ENCODE measurements at places on chromosomes 2 and 18.

GRCh38 chr2:42025151-42025582, 22.7 kb upstream of the PKDCC start:
- DNase-seq: peak; percentile 90

- no peak for DNase-seq
Measured at GRCh38 chr2:224331698-224332097, 70.2 kb downstream of the FAM124B start.

GRCh38 chr2:241764275-241765241, 12.1 kb upstream of the GAL3ST2 start:
- no peak for DNase-seq

DNA sequence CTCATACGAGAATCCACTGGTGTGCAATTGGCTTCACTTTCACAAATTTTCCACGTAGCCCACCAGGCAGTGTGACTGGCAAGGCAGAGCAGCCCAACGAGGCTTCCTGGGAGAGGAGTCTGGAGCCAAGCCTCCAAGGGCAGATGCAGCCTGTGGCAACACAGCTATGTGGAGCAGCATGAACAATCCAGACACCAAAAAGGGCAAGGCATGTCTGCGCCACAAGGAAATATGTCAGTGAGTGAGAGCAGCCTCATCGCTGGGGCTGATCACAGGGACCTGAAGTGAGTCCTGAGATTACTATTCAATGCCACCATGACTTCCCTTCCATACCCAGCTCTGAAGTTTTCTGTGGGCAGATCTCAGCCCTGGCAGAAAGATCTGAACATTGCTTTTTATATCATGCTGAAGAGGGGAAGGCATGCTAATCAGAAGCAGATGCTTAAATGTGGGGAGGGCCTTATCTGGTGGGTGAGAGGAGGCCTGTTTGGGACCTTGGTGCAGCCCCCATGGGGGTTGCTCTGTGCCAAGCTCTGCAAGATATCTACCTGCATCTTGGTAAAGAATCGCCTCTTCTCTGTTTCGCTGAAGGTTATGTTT, 40.0 kb upstream of the PUM2 start:
- no peak for DNase-seq

GRCh38 chr2:45494275-45494977, 116.6 kb downstream of the SRBD1 start:
- DNase-seq: peak; percentile 50

DNA sequence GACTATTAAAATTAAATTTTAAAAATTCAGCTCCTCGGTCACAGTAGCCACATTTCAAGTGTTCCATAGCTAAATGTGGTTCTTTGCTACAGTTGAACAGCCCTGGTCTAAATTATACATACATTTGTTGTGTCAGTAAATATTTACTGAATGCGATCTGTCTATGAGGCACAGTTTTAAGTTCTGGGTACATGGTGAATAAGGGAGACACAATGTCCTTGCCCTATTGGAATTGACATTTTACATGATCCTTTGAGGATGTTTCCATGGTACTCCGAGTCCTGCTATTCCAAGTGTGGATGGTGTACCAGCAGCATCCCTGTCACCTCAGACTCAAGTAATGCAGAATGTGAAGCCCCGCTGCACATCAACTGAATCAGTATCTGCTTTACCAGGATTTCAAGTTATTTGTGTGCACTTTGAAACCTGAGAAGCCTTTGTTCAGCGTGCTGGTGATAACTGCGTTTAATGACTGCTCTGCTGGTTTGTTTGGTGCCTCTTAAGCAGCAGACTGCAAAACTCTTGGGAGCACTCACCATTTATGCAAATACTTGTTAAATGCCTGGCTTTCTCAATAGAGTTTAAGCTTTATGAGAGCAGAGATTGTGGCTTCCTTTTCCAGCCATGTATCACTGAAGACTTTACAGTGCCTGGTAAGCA, 1.5 kb downstream of the GALNT1 start:
- DNase-seq: no peak

GRCh38 chr2:149080099-149080498, 41.6 kb downstream of the LYPD6B start:
- DNase-seq: no peak

DNA sequence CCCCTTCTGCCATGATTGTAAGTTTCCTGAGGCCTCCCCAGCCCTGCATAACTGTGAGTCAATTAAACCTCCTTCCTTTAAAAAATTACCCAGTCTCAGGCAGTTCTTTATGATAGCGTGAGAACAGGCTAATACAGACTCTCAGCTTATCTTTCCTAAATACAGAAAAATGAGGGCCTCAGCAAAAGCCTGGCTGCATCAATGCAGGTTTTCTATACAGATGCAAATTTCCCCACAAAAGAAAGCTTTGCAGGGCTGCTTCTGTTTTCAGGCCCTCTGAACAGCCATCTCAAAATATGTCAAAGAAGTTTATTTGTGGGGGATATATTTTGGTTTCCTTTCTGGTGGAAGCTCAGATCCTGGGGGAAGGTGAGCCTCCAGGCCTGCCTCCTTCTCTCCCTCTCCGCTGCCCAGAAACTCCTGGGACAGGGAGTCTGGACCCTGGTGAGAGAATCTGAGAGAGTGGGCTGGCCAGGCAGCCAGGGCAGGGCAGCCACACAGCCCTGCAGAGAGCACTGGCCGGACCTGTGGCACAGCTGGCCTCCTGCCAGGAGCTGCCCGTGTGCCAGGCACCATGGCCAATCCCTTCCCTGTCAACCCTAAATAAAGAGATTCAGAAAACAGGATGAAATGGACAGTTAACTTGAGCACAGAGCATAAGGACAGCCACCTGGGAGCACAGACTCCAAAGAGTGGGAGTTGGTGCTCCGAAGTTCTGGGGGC, 21.6 kb upstream of the AGXT start:
- no peak for DNase-seq

DNA sequence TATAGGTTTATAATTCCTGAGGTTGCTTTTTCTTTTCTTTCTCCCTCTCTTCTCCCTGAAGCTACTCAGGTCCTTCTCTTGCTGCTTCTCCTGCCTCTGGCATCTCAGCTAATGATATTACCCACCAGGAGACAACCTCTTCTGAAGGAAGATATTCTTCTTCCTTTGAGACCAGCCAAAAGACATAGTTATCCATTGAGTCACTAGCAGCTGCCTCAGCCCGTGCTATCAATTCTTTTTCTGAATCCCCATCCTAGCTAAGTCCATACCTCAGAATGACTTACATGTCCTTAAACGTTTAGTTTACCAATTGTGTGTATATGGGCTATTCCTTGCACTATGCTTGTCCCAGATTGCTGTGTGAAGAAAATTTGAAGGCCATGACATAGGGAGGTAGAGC, 25.0 kb upstream of the RNF103 start:
- DNase-seq: no peak

DNA sequence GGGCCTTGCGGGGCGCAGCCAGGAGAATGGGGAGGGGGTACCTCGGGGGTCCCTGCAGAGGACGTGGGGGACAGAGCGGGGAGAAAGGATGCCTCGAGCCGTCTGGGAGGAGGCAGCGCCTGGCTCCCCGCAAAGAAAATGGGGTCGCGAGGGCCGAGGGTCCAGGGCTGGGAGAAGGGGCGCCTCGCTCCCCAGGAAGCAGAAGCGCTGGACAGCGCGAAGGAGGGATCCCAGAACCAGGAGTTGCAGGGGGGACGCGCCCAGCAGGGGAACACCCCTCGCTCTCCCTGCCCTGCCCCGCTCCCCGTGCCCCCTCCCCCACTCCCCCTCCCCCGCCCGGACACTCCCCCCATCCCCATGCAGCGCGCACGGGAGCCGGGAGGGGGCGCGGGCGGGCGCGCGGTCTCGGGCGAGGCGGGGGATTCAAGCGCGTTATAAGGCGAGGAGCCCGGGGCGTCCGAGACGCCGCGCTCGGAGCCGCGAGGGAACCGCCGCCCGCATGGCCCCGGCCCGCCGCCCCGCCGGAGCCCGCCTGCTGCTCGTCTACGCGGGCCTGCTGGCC, at the start of gene ERFE:
Gene ERFE (plus strand): TSS at position 462 of the 562 bp plus-strand sequence. CDS start 38 bp downstream, at position 500.
- DNase-seq: no peak

- no peak for DNase-seq
Measured at GRCh38 chr18:48719974-48720654, 181.3 kb downstream of the CTIF start.

DNA sequence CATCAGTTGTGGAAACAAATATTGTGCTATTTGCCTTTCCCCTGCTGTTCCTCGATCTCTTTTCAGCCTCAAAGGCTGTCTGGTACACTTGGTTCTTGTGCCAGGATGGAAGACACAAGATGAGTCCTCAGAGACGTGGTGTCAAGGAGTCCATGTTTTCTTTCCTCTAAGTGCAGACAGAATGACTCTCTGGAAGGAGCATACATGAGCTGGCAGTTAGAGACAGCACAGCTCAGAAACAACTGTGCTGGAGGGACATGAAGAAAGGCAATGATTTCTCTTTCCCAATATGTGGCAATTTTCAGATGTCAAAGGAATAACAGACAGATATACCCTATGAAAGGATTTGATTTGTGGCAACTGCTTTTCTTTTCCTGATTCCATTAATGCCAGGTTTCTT, 162.2 kb downstream of the AFF3 start:
- DNase-seq: no peak

GRCh38 chr2:172234716-172235691, 132.3 kb upstream of the DLX2 start:
- no peak for DNase-seq

- DNase-seq: no peak
Measured at GRCh38 chr2:55009277-55010060, 40.8 kb downstream of the RTN4 start.

GRCh38 chr2:46747297-46747818, 168.2 kb downstream of the MCFD2 start:
- DNase-seq: no peak

DNA sequence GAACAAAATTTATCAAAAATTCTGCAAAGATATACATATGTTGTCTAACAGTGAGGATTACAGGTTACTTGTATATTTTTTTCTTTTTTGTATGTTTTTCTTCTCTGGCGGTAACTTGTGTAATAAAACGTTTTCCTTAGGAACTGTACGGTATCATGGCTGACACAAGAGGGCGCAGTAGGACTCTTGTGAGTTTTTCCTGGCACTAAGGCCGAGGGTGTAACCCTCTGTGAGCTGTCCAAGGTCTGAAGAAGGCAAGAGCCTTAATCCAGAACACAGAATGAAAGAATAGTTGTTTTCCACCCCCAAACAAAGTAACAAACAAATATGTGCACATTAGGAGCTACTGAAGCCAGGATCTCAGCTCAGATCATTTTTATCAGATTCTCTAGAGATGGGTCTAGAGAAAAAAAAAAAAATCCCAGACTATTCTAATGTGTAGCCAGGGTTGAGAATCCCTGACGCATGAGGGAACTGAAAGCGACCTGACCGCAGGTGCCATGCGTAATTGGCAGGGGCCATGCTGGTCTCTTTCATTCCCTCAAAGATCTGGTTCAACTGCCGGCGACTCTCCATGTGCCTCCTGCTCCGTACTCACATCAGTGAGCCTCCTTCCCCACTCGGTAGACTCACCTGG, 27.0 kb downstream of the TMEM200C start:
- DNase-seq: peak; percentile 58

DNA sequence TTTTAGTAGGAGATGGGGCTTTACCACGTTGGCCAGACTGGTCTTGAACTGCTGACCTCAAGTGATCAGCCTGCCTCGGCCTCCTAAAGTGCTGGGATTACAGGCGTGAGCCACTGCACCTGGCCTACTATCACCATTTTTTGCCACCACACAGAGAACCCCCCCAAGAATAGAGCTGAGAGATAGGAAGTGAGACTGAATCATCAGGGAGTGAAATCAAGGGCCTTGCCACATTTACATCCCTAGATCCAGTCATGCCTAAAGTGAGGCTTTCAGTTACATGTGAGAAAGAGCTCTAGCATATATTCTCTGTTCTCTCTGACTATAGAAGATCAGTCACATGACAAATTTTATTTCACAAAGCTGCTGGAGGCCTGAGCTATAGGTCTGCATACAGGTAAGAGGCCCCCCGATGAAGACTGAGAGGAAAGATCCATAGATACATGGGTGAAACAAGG, 28.0 kb upstream of the KCMF1 start:
- no peak for DNase-seq

GRCh38 chr2:169546756-169547155, 26.9 kb downstream of the FASTKD1 start:
- no peak for DNase-seq

DNA sequence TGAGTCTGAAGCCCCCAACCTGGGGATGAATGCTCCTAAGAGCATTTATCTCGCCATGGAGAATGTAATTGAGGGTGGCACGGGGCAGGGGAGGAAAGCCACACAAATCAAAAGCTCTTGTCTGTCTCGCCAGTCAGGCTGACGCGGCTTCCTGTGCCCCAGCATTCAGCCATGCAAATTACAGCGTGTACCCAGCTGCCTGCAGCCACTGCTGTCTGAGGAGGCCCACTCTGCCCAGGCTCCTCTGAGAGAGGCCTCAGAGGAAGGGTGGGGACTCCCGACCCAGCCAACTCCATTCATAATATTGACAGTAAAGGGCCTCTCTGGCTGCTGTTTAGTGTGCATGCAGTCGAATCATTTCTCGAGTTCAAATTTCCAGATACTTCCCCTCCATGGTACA, 22.0 kb downstream of the SMAD7 start:
- DNase-seq: no peak

DNA sequence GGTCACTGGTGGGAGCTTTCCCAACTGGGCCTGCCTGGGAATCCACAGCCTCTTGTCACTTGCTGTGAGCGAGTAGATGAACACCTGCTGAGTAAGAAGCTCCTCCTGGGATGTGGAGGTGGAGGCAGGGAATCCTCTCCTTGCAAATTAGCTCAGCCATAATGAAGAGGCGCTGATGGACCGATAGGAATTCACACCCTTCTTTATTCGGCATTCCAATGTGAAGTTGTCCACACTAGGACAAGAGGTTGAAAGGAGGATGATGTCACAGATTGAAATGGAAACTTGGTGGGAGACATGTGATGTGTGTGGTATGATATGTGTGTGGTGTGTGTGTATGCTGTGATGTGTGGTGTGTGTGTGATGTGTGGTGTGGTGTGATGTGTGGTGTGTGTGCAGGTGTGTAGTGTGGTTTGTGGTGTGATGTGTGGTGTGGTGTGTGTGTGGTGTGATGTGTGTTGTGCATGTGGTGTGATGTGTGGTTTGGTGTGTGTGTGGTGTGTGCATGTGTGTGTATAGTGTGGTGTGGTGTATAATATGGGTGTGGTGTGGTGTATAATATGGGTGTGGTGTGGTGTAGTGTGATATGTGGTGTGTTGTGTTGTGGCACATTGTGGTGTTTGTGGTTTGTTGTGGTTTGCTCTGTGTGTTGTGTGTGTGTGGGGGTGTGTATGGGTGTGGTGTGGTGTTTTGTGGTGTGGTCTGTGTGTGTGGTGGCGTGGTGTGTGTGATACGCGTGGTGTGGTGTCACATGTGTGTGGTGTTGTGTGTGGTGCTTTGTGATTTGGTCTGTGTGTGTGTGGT, 216.4 kb downstream of the BCL2 start:
- DNase-seq: no peak

DNA sequence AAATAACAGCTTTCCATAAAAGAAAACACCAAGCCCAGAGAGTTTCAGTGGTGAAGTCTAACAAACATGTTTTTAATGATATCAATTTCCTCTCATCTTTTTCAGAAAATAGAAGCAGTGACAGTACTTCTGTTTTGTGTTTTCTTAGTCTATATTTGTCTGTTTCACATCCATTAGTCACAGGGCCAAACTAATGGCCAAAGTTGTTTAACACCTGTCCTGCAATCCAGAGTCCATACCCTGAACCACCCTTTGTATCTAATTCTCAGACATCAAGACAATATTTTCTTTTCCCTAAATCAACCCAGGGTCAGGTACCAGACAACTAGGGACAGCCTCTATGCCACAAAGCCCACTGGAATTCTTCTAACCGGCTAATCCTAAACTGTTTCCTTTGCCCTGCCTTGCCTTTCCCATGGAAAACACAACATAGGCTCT, 25.9 kb downstream of the TMSB10 start:
- no peak for DNase-seq
